Pancreas (tissue), 10 donors: ENCODE measurements at places on chromosomes 13 and 19.

DNA sequence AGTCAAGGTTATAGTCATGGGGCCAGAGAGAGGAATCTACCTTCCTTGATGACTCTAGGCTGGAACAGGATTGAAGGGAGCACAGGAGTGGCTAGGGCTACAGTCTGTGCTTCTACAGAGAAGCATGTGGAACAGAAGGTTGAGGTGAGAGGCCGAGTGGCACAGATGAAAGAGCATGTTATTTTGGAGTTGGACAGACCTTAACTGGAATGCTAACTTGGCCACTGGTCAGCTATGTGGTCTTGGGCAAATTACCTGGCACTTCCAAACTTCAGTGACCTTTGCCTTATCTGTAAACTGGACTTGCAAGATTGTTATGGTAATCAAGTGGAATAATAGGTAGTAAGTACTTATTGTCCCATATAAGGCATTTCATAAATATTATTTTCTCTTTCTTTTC lies 252.7 kb downstream of the KCNRG start:
- no peak for DNase-seq

GRCh38 chr13:113022745-113023574 lies 53.9 kb downstream of the MCF2L start:
- no peak for DNase-seq

DNA sequence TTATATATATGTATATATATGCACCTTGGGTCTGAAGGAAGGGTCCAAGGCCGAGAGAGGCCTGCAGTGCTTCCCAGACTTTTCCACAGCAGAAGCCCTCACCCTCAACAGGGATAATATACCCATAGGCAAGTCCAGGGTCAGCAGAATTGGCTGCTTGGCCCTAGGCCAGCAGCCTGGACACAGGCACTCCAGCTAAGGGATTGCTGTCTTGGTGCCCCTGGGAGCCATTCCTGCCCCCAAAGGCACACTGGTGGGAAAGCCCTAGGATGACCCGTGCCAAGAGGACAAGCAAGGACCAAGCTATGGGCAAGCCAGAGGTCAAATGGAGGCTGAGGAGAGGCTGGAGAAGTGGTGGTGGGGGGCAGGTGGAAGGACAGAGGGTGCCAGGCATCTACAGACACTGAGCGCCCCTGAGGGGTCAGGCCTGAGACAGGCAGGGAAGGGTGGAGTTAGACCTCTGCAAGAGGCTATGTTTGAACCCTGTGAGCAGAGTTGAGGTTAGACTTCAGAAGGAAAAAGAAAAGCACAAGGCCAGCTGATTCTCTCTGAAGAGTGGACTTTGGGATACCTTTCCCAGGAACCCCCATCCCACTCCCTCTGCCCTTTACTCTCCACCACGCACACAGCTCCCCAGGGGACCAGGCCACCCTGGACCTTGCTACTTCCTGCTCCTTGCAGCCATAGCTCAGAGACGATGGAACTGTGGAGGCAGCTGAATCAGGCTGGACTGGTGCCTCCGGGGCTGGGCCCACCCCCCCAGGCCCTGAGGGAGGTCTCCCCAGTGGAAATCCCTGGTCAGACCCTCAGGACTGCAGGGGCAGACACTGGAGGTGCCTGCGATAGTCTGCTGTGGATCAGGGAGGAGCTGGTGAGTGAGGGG lies at the start of gene ERICH4:
ERICH4 (plus strand) TSS at position 684 of the 883 bp plus-strand sequence; CDS start at position 698, 14 bp downstream.
- no peak for DNase-seq

DNA sequence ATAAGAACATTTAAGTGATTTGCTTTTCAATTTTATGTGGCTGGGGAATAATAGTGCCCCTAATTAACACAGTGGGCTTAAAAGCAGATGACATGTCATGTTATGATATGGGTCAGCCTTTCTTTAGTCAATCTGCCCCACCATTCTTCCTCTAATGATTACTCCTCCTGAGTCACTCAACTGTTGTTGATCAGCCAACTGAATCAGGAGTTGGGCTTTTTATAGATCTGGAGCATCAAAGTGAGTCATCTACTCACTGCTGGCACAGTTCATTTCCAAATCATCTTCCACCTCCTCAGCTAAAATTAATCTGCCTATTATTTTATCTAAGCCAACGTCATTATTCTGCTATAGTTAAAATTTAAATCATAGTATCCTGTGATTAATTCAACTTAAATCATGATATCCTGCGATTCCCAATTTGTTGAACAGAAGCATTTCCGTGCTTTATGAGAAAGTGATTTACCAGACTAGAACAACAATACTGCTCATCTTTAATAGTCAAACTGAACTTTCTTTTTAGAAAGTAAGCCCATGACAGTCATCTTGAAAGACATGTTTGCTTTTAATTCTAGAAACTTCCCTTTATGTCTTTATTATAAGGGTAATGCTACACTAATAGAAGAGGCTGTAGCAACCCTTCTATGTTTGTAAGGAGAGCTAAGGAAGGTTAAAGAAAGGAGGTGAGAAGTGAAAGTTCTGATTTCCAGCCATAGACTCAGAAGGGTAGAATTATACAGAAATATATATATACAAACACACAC lies 551.4 kb downstream of the TBC1D4 start:
- DNase-seq: no peak

GRCh38 chr13:48629277-48629676 lies 24.5 kb upstream of the CYSLTR2 start:
- DNase-seq: no peak

DNA sequence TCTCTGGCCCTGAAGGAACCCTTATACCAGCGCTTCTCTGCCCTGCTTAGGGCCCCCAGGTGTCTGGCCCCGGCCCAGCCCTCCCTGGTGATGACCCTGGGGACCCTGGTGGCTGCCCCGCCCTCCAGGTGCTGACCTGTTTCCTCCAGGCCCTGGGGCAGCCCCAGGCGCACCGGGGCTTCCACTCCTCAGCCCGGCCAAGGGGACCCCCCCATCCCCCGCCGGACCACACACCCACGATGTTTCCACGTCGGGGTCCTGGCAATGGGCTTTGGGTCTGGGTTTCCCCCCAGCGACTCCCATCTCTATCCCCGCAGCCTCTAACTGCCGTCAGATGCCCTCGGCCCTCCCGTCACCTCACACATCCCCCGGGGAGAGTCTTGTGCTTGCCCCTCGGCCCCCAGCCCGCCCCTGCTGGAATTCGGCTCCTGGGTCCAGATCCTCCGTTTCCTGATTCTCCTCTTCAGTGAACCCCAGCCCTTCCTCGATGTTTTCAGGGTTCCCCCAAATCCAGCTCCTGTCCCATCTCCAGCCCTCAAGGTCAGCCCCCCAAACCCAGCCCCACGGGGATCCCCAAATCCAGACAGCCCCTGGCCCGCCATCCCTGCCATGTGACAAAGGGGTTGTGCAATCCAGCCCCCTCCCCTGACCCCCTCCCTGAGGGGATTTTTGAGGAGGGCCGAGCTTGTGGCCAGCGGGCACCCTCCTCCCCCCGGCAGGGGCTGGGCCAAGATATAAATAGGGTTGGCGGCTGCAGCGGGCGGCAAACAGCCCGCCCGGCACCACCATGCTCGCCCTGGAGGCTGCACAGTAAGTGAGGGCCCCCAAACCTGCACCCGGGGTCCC lies at the start of gene SPIB:
SPIB (plus strand) TSS at position 763 of the 846 bp plus-strand sequence; CDS start at position 788, 25 bp downstream.
- DNase-seq: no peak

GRCh38 chr19:34936184-34936583 lies 9.5 kb downstream of the ZNF30 start:
- no peak for DNase-seq

DNA sequence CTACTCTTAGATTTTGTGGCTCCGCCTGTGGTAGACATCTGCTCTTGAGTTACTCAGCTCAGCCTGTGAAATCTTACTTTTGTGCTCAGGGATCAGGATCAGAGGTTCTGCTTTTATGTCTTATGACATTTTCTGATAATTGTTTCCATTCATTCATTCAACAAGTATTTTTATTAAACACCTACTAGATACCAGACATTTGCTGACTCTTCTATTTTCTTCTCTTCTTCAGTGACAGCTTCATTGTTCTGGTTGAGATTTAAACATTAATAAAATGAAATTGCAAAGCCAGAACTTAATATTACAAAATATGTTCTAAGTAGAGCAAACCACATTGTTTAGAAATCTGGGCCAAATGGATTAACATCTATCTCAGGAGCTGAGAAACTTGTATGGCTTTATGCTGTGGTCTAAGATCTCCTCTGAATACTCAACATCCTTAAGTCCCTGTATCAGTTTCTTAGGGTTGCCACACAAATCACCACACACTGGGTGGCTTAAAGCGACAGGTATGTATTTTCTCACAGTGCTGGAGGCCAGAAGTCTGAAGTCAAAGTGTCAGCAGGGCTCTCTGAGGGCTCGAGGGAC lies 15.8 kb upstream of the MICU2 start:
- no peak for DNase-seq

- peak; percentile 30 for DNase-seq
Measured at GRCh38 chr19:55079400-55080038, 3.9 kb downstream of the EPS8L1 start.

DNA sequence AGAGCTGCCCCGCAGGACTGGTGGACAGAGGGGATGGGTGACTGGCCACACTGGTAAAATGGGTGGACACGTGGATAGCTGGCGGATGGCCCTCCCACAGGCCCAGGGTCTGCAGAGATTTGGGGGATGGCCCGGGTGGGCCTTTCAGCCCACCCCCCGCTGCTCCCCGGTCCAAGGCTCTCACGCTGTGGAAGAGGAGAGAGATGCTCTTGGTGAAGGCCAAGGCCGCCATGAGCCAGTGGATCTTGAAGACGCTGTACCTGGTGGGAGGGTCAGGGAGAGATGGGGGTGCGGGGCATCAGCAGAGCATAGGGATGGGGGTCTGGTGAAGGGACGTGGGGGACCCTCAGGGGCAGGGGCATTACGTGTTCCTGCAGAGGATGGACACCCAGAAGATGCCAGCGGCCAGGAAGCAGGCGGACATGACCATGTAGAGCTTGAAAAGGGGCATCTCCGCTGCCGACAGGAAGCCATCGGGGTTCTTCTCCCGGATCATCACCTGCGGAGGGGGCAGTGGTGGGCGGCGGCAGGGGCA lies 4.5 kb downstream of the GPR108 start:
- DNase-seq: no peak

GRCh38 chr19:7978179-7978825 lies 27.1 kb downstream of the ELAVL1 start:
- DNase-seq: no peak

- DNase-seq: no peak
Measured at GRCh38 chr13:99572921-99573320, 71.6 kb downstream of the TM9SF2 start.

DNA sequence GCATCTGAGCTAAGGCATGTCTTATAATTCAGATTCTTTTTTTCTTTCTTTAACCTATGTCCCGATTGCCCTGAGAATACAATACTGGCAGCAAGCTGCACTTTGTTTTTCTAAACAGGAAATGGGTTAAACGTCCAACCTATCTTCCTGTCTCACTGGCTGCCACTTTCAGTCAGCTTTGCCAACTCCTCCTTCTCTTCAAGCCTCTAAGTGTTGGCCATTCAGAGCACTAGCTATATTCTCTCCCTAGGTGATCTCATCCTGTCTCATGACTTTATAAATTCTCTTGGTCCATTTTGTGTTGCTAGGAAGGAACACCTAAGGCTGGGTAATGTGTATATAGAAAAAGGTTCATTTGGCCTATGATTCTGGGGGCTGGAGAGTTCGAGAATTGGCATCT lies 109.5 kb upstream of the TSC22D1 start:
- no peak for DNase-seq

GRCh38 chr13:111573801-111574200 lies 253.4 kb downstream of the TEX29 start:
- no peak for DNase-seq

- peak; percentile 10 for DNase-seq
Measured at GRCh38 chr19:7265963-7266362, 28.3 kb downstream of the INSR start.

- no peak for DNase-seq
Measured at GRCh38 chr13:59088716-59089115, 1075.0 kb downstream of the DIAPH3 start.

DNA sequence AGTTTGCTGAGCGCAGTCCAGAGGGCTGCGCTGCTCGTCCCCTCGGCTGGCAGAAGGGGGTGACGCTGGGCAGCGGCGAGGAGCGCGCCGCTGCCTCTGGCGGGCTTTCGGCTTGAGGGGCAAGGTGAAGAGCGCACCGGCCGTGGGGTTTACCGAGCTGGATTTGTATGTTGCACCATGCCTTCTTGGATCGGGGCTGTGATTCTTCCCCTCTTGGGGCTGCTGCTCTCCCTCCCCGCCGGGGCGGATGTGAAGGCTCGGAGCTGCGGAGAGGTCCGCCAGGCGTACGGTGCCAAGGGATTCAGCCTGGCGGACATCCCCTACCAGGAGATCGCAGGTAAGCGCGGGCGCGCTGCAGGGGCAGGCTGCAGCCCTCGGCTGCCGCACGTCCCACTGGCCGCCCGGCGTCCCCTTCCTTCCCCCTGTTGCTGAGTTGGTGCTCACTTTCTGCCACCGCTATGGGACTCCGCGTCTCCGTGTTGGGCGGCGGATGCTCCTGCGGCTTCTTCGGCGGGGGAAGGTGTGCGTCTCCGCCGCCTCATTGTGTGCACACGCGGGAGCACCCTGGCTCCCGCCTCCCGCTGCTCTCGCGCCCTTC lies 772 bp downstream of the GPC6 start:
- DNase-seq: peak; percentile 18

DNA sequence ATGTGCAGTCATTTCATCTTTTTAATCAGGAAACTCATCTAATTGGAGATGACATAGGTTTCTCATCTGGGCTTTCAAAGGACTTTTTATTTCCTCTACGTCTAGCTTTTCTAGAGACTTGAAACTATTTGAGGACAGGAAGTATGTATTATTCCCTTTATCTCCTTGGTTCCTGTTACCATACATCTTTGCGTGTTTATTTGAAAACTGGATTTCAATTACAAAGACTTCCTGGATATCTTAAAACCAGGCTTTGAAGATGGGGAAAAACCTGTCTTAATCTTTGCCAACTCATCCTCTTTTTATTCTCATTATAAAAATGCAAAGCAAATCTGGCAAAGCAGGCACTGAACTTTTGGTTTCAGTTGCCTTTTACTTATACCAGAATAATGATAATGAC lies 130.5 kb downstream of the LMO7 start:
- no peak for DNase-seq

- peak; percentile 61 for DNase-seq
Measured at GRCh38 chr13:107650081-107650701, 565.1 kb downstream of the LIG4 start.

DNA sequence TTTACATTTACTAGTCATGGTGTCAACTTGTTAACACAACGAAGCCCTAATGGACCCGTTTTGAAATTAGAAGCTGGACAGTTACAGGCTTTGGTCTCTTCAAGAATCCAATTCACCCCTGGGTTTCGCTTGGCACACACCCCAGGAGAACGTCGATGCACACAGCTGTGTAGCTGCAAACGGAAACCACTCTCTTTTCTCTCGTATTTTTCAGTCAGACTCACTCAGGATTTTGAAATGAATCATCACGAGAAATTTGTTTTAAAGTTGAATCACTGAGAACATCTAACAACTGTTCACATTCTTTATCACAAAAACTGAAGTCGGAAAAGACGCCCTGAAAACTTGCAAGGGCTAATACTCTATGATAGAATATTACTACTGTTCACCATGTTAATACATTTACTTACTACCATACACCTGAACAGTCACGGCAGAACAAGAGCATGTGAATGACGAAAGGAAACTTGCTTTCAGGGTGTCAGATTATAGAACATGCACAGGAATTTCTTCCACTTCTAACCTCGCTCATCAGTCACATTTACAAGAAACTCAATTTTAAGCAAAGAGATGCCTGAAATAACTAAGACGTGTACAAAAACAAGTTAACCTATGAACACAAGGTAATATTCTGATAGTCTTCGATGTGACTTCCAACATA lies 4.7 kb downstream of the PNMA8A start:
- no peak for DNase-seq

- peak; percentile 67 for DNase-seq
Measured at GRCh38 chr19:53333066-53333462, 485 bp upstream of the ZNF845 start.
